ENCODE measurements at places on chromosomes 1 and 21.
A peak's percentile ranks its signal among the peaks of the same experiment; 100 is the strongest.

DNA sequence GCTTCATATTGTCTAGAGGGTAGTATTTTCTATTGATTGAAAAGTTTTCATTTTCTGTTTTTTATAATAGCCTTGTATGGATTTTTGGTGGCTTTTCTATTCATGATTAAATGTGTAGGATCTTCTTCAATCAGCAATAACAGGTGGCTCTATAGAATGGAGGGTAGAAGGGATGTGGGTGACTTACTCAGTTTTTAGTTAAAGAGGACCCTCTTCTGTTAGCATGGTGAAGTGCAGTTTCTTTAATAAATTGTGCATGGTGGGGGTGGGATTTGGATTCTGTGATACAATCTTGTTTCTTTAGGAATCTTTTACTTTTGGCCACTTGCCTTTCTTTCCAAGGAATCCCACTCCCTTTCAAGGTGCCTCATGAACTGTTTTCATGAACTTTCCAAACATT, 64.7 kb downstream of the SLC35A3 start:
- DNase-seq = peak; percentile 57

DNA sequence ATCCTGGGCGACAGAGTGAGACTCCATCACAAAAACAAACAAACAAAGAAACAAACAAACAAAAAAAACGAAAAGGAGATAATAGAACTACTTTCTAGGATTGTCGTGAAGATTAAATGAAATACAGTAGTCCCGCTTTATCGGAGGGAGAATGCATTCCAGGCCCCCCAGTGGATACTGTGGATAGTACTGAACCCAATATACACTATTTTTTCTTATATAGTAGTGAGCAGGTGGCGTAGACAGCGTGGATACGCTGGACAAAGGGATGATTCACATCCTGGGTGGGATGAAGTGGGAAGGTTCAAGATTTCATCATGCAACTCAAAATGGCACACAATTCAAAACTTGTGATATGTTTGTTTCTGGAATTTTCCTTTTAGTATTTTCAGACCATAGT, 8.0 kb downstream of the SLC35F3 start:
- DNase-seq = no peak

DNA sequence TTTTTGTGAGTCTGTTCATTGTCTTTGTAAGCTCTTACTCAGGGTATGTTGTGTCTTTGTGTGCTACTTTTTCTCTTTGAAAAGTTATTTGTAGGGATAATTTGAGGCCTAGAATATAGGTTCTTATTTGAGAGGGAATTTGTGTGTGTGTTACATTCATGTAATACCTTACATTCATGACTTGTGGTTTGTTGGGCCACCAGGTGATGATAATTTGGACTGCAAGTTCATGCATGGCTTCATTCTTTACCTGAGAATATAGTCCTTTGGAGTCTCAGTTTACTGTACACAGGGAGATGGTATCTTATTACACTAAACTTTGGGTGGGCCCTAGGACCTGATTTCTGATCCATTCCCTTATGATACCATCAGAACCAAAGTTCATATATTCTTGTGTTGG, 51.8 kb upstream of the FASLG start:
- no peak for DNase-seq

DNA sequence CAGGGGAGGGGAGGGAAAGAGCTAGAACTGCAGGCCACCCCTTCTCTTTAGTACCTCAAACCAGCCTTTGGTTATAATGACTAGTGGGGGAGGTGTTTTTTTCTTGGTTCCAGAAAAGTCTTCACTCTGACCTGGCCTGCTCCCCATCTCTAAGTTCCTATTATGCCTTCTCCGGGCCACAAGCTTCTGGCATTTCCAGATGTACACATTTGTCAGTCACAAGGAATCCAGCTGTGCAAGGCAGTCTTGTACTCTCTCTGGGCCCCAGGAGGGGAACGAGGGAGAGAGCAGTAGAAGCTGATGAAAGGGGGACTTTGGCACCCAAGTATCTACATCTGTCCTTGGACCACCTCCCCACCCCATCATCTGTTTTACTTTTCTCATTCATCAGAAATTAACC, 2.7 kb upstream of the FALEC start:
- no peak for DNase-seq

- DNase-seq = peak; percentile 65
Measured at GRCh38 chr1:99481391-99481996, 164.4 kb upstream of the PALMD start.

DNA sequence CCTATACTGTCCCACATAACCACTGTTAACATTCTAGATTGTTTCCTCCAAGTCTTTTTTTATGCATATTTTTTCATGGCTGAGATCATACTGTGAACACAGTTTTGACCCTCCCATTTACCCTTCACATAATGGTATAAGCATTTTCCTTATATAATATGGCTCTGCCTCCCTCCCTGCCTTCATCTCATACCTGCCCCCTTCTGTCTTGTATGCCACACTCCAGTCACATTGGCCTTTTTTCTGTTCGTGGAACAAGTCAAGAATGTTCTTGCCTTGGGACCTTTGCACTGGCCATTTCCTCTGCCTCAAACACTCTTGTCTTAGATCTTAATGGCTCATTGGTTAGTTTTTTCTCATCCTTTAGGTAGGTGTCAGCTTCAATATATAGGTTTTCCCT, 24.3 kb upstream of the ELAVL4 start:
- DNase-seq = no peak

GRCh38 chr21:15437883-15438282, 291.9 kb upstream of the USP25 start:
- no peak for DNase-seq

- DNase-seq = no peak
Measured at GRCh38 chr1:209490013-209490412, 93.5 kb upstream of the CAMK1G start.

- peak; percentile 22 for DNase-seq
Measured at GRCh38 chr1:156160000-156160742, 6.8 kb downstream of the SEMA4A start.

GRCh38 chr1:226131639-226132038, 54.9 kb downstream of the ACBD3 start:
- DNase-seq = no peak

DNA sequence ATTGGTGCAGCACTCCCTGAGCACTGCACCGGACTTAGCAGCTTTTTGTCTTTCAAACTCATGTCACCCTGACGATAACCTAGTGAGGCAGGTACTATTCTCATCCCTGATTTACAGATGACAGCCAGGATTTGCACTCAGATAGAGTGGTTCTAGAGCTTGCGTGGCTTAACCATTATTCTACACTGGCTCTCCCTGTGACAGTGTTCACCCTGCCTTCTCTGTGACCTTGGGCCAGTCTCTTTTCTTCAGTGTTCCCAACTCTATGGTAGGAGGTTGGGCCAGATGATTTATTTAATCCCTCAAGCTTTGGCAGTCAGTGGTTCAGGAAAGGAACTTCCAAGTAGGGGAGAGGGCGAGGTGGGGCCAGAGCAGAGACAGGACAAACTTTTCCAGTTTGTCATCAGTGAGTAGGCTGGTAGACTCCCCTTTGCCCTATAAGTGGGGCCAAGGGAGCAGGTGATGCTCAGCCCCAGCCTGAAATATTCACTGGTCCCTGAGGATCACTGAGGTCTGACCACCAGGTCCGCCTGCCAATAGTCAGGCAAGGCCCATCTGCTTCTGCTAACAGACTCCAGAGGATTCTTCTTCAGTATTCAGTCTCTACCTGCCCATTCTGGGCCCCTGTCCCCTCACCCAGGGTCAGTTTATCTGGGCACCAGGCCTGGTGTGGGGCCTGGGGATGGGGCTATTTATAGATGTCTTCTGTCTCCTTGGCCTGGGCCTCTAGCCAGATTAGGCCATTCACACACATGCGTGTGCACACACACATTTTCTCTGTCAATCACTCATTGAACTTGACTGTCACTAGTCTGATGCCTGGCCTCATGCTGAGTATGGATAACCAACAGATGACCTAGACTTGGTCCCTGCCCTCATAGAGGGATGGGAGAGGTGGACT, 8.8 kb upstream of the FABP3 start:
- peak; percentile 46 for DNase-seq

DNA sequence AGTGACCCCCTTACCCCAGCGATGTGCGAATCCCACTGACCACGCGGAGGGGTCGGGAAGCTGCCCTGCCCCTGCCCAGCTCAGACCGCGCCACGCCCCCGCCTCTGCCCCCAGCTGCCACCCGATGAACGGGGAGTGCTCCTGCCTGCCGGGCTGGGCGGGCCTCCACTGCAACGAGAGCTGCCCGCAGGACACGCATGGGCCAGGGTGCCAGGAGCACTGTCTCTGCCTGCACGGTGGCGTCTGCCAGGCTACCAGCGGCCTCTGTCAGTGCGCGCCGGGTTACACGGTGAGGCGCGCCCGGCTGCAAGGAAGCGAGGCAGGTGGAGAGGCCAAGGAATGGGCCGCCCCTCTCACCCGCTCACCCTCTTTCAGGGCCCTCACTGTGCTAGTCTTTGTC, 11.9 kb upstream of the LRRC71 start:
- no peak for DNase-seq

- DNase-seq = no peak
Measured at GRCh38 chr1:186772228-186772627, 56.5 kb upstream of the PLA2G4A start.

- no peak for DNase-seq
Measured at GRCh38 chr21:44697811-44698734, 1.1 kb downstream of the KRTAP10-12 start.

- no peak for DNase-seq
Measured at GRCh38 chr21:37568916-37569315, 202.3 kb downstream of the DYRK1A start.

- DNase-seq = no peak
Measured at GRCh38 chr1:185062710-185063370, 17.5 kb downstream of the RNF2 start.

DNA sequence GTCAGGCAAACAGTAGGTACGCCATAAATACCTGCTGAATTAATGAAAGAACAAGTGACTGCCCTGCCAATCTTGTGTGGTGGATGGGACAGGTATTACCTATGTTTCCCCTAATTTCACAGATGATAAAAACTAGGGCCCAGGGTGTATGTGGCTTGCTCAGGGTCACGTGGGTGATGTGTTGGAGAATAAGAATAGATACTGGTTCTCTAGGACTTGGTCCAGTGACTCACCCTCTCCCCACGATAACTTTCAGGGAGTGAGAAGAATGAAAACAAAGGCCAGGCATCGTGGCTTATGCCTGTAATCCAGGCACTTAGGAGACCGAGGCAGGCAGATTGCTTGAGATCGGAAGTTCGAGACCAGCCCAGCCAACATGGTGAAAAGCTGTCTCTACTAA, 26.7 kb downstream of the SLC26A9 start:
- DNase-seq = no peak

DNA sequence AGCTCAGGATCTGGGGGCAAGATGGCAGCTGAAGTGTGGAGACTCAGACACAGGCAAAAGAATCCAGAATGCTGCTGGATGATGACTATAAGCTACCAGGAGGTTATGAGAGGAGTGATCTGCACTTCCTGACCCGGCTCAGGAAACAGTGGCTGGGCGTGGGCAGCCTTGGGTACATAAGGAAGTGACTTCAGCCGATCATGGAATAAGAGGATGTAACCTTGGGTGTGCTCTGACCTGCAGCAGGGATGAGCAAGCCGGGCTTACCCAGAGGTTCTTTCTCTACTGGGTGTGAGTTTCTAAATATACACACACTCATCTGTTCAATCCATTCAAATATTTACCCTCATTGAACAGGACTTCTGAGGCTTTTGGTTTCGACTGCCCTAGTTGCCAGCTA, 62.7 kb downstream of the CD34 start:
- DNase-seq = no peak

- no peak for DNase-seq
Measured at GRCh38 chr1:33608825-33609400, 136.5 kb downstream of the ZSCAN20 start.

GRCh38 chr21:33682992-33683627, 40.8 kb downstream of the ITSN1 start:
- no peak for DNase-seq

DNA sequence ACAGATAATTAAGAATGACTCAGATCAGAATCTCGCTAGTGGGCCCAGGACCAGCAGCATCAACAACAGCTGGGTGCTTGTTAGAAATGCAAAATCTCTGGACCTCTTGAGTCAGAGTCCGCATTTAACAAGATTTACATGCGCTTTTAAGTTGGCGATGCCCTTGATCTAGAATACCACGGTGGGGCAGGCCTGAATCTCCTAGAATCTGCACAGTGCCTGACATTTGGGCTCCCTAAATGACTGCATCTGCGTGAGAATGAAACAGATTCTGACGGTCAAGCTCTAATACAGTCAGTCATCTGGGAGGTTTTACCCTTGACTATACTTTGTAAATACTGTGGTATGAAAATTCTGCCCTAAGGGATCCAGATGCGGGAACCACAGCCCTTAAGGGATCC, 17.2 kb upstream of the RAB29 start:
- DNase-seq = no peak

DNA sequence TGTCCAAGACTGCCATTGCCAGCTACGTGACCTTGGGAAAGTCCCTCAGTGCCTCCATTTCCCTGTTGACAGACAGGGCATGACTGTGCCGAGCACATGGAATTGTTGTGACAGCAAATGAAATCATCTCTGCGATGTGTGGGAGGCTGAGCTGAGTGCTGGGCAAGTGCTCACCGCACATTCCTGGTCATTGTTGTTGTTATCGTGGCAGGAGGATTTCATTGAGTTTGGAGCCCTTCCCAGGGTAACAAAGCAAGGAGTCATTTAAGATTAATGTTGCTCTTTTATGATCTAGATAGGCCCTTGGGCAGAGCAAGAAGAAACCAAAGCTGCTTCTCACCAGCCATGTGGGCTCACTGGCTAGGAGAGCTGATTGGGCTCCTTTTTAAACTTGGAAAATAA, 39.6 kb upstream of the ITPKB start:
- no peak for DNase-seq

DNA sequence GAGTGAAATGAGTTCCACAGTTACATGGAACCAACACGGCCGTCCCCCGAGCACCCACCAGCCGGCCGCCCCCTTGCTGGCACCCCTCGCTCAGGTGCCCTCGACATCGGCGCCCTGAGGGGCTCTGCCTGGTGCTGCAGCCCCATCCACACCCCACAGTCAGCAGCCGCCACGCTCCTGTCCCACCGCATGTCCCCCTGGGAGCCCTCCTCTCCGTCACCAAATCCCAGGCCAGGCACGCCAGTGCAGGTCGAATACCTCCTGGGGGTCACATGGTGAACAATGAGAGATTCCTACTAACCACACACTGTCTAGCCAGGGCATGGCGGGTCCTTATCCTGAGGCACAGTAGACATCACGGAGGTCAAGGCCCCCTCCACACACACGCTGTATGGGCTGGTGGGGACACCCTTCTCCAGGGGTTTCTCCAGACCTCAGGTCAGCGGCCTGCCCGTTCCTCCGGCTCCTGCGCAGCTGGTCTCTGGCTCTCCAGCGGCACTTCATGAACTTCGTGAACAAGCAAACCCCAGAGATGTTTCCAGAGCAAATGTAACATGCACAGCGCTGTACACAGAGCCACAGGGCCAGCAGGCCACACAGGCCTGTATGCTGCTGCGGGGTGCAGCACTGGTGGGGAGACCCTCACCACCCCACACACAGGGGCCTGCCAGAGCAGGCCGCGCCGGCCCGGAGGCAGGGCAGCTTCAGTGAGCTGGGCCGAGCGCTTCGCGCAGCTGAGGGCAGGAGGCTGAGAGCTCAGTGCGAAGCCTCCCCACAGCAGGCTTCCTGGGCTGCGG, 21.8 kb downstream of the POFUT2 start:
- DNase-seq = no peak
